BJ (cell line): ENCODE measurements at places on chromosomes 4 and X. TPM values are rescaled to one million over a fixed set of nuclear protein-coding genes. Genes with fewer than 3 reads are reported as not detected.

GRCh38 chrX:142149919-142150318 is 55.2 kb downstream of the MAGEC2 start:
- no peak for DNase-seq

- DNase-seq: no peak
These were observed 157.2 kb downstream of the CFAP299 start for GRCh38 chr4:80492761-80493160.

GRCh38 chrX:51144828-51145442 is 187.7 kb upstream of the NUDT10 start:
- no peak for DNase-seq

DNA sequence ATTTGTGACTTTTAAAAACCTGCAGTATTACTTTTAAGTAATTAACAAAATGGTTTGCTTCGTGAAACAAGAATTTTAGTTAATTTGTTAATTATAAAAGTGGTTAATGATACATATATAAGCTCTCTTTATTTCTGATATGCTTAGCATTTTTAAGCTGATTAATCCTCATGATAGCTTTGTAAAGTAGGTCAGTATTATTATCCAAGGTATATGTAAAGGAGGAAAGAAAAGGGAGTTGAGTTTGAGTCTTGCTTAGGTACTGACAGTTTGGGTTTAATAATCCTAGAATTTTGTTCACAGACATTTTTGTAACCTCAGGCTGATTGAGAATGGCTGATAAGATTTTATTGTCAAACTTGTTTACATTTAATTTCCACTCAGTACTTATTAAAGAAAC is 21.8 kb downstream of the HERC3 start:
- DNase-seq: no peak

GRCh38 chr4:53573696-53574095 is 17.6 kb downstream of the LNX1 start:
- no peak for DNase-seq

GRCh38 chrX:55006827-55007621 is 6.9 kb downstream of the APEX2 start:
- DNase-seq: no peak

DNA sequence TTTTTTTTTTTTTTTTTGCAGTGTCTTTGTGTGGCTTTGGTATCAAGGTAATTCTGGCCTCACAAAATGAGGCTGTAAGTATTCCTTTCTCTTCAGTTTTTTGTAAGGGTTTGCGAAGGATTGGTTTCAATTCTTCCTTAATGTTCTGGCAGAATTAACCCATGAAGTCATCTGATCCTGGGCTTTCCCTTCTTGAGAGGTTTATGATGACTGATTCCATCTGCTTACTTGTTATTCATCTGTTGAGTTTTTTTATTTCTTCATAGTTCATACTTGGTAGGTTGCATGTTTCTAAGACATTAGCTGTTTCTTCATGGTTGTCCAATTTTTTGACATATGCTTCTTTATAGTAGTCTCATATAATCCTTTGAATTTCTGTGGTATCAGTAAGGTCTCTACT is 181.4 kb upstream of the PDE5A start:
- DNase-seq: no peak

GRCh38 chr4:81466841-81467671 is 4.7 kb downstream of the RASGEF1B start:
- DNase-seq: no peak

- no peak for DNase-seq
These were observed at the start of gene SLC35A2 for GRCh38 chrX:48911412-48912182. Gene SLC35A2, minus strand, starts transcription at chrX:48911646. Its CDS starts 10 bp downstream, at chrX:48911636.

GRCh38 chr4:98203332-98204235 is 57.6 kb upstream of the RAP1GDS1 start:
- DNase-seq: no peak

DNA sequence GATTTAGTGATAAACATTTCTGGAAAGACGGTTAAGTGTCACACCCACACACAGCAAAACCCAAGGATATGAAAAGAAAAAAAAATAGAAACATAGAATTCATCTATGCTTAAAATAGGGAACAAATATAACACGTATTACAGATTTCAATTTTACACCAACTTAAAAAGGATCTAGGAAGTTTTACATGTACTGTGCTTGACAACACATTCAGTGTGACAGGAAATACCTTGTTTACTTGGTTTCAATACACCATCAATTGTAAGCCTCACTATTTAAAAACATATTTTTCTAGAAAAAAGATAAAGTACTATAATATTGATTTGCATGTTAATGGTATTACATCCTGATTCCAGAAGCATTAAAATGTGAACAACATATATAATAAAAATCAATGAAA is 77.0 kb upstream of the SPRY1 start:
- no peak for DNase-seq

DNA sequence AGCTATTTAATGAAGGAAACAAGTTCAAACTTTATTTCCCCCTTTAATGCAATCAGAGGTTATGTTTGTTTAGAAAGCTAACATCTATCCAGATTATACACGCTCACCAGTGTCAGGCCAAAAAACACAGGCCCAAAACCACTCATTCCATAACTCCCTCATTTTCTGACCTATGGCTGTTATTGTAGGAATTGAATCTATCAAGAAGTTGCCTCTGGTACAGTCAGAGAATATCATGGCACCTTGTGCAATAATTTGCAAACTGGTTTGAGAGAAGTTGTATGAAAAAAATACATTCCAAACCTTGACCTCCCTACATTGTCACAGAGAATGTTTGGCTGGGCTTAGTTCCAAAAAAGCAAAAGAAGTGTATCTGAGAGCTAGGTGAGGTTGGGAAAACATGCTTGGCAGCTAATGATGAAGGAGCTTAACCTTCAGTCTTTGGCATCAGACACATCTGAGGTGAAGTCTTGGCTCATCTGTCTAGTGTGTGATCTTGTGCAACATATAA is 591.0 kb downstream of the ANKRD50 start:
- peak; percentile 31 for DNase-seq

GRCh38 chrX:13793897-13794296 is 23.0 kb downstream of the GPM6B start:
- DNase-seq: no peak

- no peak for DNase-seq
These were observed 117.6 kb upstream of the NDST3 start for GRCh38 chr4:117916728-117917127.

DNA sequence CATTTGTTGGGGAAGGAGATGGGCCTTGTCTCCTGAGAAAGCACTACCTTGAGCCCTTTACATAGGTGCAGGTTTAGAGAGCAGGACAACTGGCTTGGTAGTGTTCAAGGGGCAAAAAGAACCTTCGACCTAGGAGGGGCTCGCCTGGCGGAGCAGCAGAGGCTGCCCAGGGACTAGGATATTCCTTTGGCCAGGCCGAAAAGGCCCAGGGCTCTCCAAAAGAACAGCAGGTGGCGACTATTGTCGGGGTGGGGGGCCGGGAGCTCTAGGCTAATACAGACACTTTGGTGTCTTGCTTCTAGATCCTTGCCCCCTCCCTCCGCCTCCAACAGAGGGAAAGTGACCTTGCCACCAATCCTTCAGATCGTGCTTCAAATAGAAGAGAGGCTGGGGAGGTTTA is 7.1 kb upstream of the POU3F4 start:
- no peak for DNase-seq

DNA sequence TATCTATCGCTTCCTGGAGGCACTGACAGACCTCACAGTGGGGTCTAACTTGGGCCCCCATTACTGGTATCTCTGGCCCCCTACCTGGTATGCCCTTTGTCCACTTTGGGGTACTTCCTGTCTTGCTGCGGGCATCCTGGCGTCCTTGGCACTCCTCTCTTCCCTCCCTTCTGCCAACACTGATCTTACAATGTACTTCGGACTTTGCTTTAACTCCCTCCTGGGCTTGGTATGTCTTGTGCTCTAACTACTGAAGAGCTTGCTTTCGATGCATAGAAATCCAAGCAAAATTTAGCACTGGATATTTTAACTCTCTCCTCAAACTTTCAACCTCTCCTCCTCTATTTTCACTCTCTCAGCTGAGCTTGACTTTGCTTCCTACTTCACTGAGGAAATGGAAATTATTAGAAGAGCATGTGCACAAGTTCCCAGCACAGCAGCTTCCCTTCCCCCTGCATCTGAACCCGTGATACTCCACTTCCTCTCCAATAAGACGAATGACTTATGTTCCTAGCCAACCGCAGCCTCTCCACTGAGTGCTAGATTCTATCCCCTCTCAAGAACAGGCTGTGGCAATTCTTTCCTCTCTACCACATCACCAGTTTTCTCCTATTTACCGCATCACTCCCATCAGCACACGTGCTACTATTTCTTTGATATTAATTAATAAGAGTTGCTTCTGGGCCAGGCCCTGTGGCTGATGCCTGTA is 52.9 kb downstream of the SUPT20HL2 start:
- DNase-seq: no peak

- peak; percentile 41 for DNase-seq
These were observed 72.4 kb downstream of the PAPSS1 start for GRCh38 chr4:107647591-107647990.

DNA sequence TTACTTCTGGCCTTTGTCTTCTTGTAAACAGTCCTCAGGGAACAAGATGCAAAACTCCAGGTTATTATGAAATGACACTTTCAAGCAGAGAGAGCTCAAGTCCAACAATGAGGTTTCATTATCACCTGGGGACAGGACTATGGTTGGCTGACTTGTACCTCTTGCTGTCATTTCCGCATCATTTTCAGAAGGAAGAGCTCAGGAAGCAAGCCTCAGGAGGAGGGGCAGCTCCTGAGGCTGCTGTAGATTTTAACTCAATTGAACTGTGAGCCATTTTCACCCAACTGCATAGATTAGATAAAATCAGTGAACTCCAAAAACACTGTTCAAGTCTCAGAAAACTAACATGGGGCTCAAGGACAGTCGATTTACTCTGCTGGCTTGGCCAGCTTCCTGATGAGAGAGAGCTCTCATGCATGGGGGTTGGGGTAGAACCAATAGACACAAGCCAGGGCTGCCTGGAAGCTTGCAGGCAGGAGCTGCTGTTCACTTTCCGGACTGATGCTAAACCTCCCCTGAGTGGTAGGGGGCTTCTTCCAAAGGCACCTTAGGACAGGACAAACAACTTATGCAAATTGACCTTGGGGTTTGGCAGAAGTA is 23.6 kb downstream of the TMEM255A start:
- no peak for DNase-seq

DNA sequence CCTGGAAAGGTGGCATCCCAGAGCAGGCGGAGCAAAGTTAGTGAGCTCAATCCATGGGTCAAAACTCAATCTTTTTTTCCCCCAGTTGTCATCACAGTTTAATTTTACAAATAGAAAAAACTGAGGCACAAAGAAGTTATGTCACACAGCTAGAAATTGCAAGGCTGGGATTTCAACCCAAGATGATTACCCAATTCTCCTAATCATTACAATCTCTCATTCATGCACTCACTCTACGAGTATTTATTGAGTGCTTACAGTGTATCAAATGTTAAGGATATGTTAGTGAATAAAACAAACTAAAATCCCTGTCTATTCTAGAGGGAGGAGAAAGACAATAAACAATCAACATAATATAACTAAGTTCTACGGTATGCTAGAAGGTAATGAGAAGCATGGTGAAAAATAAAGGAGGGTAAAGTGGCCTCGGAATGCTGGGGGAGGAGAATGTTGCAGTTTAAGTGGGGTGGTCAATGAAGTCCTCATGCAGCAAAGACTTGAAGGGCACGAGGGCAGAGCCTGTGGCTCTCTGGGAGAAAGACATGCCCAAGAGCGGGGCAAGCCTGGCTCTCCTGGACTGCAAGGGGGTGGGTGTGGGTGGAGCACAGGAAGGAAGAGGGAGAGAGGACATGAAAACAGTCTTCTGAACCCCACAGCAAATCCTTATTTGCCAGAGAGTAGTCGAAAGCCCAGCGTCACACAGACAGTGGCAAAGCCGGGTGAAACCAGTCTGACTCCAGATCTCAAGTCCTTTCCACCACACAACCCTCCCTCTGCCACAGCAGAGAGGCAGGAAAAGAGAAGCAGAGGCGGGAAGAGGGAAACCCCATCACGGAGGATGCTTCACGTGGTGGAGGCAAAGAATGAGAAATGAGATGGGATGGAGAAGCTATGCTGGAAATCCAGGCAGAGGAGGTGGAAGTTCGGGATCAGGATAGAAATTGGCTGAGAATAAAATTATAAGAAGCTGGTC is 48.3 kb downstream of the RAB33B start:
- DNase-seq: no peak

- DNase-seq: no peak
These were observed 62.1 kb downstream of the CC2D2A start for GRCh38 chr4:15531792-15532191.

DNA sequence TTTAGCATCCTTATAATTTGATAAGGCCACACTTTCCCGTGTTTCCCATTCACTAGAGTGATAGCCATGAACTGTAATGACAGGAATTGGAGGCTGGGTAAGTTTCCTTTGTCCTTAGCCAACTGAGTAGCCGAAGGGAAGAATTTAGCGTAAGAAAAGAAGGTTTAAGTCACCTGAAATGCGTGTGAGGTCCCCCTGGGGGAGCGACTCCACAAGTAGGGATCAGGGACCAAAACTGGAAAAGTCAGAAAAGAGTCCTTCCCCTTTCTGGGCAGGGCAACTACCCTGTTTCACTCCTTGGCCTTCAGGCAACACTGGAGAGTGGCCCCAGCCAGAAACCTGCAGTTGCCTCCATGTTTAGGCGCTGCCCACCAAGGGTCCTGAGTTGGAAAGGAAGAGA is 81.6 kb upstream of the MED14 start:
- DNase-seq: no peak

- no peak for DNase-seq
These were observed 44.8 kb downstream of the DCLK2 start for GRCh38 chr4:150123087-150123486.

- DNase-seq: no peak
These were observed 11.9 kb downstream of the WDR17 start for GRCh38 chr4:176077561-176077960.

DNA sequence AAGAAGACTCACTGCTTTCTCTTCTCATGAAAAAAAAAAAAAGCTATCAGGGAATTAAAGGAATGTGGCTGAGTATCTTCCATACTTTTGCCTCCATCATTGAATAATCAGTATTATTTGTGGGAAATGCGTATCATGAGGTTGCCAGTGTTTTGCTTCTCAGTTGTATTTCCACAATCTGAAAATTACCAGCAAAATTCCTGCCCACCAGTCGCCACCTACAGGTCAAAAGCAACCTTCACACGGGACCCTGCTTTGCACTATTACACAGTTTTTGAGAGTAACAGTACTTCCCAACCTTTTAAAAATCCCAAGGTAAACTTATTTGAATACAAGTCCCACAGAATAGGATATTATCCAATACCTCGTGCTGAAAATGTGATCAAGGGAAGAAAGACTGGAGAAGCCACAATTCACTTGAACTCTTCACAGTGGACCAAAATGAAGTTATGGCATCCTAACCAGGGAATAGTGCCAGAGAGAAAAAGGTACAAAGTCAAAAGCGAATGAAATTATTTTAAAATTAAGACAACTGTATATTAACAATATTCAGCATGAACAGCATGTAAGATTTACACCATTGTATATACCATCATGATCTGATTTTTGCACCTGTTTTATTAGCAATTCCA is 30.4 kb downstream of the PGRMC1 start:
- no peak for DNase-seq

Gene STAP1
- not detected in 2 replicates for polyA plus RNA-seq

Gene MTHFD2L
- 1.7 and 4.3 TPM in 2 replicates for polyA plus RNA-seq

Gene TRIML1
- not detected in 2 replicates for polyA plus RNA-seq

Gene RNF175
- polyA plus RNA-seq: 0.06 TPM in 1 of 2 replicates, not detected in the other

Gene FAM9B
- not detected in 2 replicates for polyA plus RNA-seq

Gene HMX1
- not detected in 2 replicates for polyA plus RNA-seq

Gene LIAS
- polyA plus RNA-seq: 5.1 and 8.0 TPM in 2 replicates

Gene SPANXB1
- polyA plus RNA-seq: not detected in 2 replicates

Gene PNPLA4
- 20.1 and 26.0 TPM in 2 replicates for polyA plus RNA-seq

Gene S100G
- polyA plus RNA-seq: not detected in 2 replicates

Gene SGMS2
- polyA plus RNA-seq: 22.6 and 40.0 TPM in 2 replicates
